ENCODE measurements at places on chromosomes 13 and 19.

DNA sequence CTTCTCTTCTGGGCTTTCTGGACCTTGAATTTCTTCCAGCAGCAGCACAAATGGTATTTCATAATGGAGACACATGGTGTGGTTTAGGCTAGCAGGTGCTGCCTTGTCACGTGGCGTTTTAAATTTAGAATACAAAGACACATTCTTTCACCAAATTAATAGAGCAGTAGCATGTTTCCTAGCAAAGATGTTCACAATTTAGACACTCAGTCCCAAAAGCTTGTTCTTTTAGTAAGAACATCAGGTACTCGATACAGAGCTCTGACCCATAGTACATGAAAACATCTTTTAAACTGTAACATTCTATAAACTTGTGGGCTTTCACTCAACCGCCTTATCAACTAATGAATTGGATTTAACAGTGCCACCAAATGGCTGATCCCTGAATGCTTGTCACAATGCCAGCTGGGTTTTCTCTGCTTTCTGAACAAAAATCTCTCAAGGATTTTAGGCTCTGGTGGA, 290.1 kb downstream of the DCLK1 start:
- DNase-seq, result no peak

DNA sequence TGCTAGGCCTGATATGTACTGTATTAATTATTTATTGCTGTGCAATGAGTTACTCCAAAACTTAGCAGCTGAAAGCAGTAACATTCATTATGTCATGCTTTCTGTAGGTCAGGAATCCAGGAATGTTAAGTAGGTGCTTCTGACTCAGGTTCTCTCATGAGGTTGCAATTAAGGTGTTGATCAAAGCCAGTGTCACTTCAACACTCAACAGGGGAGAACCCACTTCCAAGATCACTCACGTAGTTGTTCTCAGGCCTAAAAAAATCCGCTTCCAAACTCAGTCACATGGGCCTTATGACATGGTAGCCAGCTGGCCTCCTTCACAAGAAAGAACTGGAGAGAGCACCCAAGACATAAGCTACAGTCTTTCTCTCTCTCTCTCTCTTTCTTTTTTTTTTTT, 211.1 kb upstream of the NBEA start:
- DNase-seq, result no peak

GRCh38 chr13:60402022-60402421, 5.0 kb downstream of the TDRD3 start:
- DNase-seq, result peak; percentile 29

- no peak for DNase-seq
These were observed 22.5 kb downstream of the LIG1 start for GRCh38 chr19:48147597-48148175.

- DNase-seq, result peak; percentile 65
These were observed 29.2 kb downstream of the COG6 start for GRCh38 chr13:39684531-39685137.

- DNase-seq, result no peak
These were observed 90.0 kb upstream of the TSHZ3 start for GRCh38 chr19:31439270-31439573.

GRCh38 chr13:66972659-66973058, 257.5 kb downstream of the PCDH9 start:
- no peak for DNase-seq

DNA sequence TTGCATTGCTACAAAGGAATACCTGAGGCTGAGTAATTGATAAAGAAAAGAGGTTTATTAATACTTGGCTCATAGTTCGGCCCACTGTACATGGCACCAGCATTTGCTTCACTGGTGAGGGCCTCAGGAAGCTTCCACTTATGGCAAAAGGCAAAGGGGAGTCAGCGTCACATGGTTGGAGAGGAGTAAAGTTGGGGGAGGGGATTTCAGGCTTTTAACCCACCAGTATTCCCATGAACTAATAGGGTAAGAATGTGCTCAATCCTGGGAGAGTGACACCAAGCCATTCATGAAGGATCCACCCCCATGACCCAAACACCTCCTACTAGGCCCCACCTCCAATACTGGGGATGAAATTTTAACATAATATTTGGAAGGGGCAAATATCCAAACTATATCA, 82.5 kb upstream of the MYCBP2 start:
- DNase-seq, result no peak

DNA sequence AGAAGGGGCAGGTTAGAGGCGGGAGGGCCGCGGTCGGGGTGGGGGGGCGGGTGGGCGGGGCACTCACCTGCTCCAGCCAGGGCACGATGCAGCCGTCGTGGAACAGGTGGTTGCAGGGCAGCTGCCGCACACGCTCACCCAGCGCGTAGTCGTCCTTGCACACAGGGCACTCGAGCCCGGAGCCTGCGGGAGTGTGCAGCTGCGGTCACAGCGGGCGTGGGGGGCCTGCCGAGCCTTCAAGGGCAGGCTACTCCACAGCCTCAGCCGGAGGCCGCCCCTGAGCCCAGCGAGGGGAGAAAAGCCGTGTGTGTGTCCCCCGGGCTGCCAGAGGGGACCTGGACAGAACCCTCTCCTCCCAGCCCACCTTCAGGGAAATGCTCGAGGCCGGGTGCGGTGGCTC, 8.6 kb downstream of the FGF22 start:
- peak; percentile 79 for DNase-seq

GRCh38 chr19:19356901-19357566, 36.4 kb downstream of the MAU2 start:
- DNase-seq, result peak; percentile 58

- no peak for DNase-seq
These were observed 397 bp downstream of the DACT3 start for GRCh38 chr19:46660551-46661019.

- DNase-seq, result no peak
These were observed 30.0 kb upstream of the HMGB1 start for GRCh38 chr13:30495746-30496145.

DNA sequence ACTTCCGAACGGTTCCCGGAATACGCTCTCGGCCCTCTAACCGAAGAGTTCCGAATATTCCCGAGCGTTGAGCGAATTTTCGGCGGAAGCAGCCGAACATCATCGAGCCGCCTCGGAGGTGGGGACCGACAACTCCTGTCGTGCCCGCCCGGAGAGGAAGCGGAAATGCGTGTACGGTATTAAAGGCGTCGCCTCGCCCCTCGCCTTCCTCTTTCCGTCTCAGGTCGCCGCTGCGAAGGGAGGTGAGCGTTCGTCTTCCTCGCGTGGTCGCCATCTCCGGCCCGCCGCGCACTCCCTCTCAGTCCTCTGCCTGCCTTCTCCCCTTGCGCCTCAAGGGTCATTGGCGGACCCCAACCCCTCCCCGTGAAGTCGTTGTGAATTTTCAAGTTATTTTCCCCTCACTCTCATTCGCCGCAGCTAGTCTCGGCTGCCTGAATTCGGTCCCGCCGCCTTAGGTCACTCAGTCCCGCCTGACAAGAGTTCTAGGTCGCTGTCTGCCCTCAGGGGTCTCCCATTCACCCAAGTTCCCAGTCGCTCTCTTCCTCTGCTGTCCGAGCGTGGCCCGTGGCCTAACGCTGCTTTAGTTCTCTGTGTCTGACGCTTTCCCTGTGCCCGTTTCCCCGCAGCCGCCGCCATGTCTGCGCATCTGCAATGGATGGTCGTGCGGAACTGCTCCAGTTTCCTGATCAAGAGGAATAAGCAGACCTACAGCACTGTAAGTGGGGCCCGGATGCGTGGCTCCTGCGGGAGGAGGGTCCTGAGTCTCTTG, at the start of gene RPL28:
TSS of gene RPL28 (plus strand) at position 209 of the 769 bp plus-strand sequence. CDS start at position 635, 426 bp downstream.
- peak; percentile 100 for DNase-seq

DNA sequence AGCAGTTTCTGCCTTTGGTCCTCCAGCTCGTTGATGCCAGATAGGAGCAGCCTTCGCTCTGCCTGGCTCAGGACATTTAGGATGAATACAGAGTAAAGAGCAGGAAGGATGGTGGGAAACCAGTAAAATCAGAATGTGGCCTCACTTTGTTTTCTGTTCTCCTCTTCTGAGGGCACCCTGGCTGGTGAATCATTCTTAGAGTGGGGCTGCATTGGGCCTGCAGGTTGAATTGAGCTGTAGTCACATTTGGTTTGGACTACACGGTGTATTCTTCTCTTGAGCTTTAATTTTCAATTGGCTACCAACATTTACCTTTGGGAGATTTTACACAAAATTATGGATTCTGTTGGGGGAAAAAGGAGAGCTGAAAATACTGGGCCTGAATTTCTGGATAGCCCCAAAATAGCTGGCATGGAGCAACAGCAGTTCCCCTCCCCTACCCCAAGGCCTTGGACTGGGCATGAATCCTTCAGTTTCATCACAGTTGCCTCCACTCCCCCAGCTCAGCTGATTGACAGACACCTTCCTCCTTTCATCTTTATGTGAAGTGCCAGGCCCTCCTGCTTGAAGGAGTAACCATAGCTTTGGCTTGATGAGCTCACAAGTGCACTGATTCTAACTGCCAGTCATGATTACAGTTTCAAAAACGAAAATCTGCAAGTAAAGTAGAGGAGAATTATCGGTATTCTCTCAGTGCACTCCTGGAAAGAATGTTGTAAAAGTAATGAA, 24.3 kb downstream of the ERCC5 start:
- peak; percentile 27 for DNase-seq

GRCh38 chr13:22736084-22736767, 444.6 kb upstream of the SGCG start:
- DNase-seq, result no peak

DNA sequence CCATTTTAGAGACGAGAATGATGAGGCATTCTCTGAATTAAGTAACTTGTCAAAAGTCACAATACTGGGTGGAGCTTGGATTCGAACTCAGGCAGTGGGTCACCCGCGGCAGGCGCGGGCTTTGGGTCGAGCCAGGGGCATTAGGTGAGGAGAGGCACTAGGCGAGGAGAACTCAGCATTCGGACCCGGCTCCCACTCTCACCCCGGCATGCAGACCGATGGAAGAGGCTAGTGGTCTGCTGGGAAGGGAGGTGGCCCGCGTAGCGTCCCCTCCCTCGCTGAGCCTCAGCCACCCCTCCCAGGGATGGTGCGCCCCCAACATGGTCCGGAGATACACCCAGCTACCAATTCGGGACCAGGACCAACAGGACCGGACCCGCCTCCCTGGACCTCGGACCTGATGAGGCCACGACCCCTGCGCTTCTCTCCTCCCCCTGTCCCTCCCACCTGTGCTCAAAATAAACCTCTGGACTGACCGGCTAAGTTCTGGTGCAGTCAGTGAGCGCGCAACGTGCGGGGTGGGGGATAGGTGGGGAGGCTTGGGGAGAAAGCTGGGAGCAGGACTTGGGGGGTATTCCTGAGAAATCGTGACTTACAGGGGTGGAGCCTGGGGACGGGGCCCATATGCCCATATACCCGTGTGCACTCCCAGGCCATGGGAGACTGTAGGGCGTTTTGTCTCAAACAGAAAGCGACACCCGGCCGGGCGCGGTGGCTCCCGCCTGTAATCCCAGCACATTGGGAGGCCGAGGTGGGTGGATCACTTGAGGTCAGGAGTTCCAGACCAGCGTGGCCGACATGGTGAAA, 1.3 kb upstream of the SNAPC2 start:
- DNase-seq, result peak; percentile 73

DNA sequence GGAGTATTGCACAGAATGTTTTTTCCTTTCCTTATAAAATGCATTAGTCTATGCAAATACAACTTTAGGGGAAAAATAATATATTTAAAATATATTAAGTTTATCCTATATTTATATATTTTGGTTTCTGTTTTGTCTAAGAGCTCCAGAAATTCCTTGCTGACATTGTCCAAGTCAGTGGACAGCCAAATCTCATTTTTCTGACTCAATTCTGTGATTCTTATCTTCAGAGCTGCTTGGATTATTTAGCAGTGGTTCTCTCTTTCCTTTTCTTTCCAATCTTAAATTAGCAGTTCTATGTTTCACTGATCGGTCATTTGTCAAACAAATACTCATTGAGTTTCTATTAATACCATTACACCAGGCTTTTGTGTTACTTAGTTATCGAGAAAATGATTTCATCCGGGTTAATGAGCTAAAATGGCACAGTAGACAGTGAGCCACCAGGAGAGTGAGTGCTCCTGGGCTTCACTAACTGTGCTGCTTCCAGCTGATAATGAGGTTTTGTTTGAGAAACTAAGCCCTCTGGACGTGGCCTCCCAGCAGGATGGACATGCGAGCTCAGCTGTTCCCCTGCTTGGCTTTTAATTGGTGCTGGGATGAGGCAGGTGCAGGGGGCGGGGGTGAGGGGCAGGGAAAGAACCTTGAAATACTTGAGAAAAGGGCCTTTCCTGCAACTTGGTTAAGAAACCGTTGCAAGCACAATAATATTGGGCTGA, 44.0 kb downstream of the ATP11A start:
- peak; percentile 74 for DNase-seq

DNA sequence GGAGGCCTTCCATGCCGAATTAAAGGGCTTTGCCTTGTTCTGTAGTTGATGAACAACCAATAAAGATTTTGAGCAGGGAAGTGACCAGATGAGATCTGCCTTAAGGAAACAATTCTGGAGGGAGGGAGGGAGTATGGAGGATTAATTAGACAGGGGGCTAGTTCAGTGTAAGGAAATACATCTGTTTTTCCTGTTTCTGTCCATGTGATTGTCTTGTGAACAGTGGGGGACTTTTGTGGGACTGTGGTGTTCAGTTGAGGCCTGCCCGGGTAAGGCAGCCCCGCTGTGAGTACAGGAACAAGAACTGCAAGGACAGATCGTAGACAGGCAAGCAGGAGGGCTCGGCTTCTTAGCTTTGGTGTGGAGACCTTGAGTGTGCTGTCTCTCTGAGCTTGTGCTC, 59.0 kb downstream of the DGKH start:
- no peak for DNase-seq

- DNase-seq, result no peak
These were observed 6.8 kb downstream of the ALG5 start for GRCh38 chr13:36992362-36992761.

GRCh38 chr13:110034031-110034549, 247.7 kb upstream of the IRS2 start:
- DNase-seq, result no peak

GRCh38 chr13:44068737-44069136, 189.0 kb downstream of the LACC1 start:
- peak; percentile 85 for DNase-seq

- DNase-seq, result no peak
These were observed 26.6 kb upstream of the CALM3 start for GRCh38 chr19:46574533-46574932.

DNA sequence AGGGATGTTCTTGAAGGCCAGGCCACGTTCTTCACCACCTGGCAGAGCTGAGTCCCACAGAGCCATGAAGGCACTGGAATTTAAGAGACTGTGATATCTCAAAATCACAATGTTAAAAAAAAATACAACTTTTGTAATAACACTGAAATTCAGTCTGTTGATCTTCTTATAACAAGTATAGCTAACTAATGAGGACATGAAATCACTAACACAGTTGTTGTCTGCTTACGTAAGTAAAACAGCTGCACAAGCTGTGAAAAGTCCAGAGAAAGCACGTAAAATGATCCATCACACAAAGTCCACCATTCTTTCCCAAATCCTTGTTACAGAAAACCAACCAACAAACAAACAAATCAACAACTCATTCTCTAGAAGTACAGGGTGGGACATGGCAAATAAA, 32.9 kb downstream of the FLT3 start:
- DNase-seq, result no peak

DNA sequence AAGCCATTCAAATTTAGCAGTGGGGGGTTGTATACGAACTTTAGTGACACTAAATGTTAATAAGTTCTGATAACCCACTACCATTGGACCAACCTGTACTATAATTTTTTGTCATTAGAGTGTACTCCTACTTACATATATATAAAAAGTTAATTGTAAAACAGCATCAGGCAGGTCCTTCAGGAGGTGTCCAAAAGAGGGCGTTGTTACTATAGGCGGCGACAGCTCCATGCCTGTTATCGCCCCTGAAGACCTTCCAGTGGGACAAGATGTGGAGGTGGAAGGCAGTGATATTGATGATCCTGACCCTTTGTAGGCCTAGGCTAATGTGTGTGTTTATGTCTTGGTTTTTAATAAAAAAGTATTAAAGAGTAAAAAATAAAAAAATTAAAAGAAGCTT, 27.5 kb downstream of the SPRYD7 start:
- DNase-seq, result no peak

- DNase-seq, result no peak
These were observed 7.9 kb downstream of the INTS6 start for GRCh38 chr13:51444922-51445321.

All from osteoblast (primary cell).